SJSA1 (cell line): ENCODE measurements at places on chromosomes 3 and 15. TPM values are rescaled to one million over a fixed set of nuclear protein-coding genes. Genes with fewer than 3 reads are reported as not detected.

DNA sequence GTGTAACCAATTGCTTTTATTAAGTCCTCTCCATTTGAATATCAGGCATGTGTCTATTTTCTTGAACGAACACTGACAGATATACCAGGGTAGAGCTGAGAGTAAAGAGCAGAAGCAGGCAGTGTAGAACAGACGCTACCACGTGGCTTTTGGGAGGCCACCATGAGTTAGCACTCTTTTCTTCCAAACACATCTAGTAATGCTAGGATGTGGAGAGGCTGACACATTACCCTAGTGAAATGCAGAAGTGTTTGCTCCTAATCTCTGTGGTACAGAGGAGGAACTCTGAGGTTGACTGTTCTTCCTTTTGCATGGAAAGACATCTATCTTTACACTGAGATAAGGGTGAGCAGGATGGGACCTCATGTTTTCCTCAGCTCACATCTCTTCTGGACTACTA, 216.3 kb downstream of the SATB1 start:
- no peak for DNase-seq

Gene FSD2
- total RNA-seq: not detected in 2 replicates

DNA sequence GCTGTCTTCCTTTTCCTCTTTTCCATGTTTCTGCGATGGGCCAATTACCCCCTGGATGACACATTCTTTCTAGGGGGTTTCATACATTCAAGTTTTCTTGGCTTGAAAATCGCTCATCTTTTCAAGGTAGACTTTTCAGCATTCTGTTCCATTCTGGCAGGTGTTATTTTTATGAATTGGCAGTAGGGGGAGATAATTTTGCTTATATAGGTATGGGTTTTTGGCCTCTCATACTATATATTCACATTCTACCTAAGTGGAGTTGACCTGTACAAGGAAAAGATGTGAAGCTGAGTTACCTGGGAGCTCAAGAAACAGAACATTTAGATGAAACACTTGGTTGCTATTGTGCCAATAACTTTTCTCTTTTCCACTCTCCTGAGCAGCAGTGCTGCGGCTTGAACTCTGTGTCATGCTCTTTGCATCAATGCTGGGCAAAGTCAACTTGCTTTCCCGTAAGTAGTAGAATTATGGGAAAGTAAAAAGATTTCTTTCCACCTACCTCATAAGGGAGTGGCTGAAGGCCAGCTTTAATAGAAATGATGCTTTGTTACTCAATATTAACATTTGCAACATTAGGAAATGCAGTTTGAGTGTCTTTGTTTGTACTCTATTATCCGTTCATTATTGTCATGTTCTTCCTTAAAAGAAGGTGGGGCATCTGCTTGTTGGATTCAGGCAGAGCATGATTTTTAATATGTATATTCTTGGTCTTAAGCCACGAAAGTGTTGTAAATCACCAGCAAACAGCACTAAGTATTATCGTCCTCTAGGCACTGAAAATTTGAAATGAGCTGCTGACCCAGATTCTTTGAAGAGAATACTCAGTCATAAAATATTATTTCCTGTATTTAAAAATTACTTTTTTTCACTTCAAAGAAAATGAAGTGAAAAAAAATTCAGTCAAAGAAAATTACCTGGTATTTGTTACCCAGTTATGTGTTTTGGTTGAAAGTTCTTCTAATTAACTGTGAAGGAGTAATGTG, 27.7 kb upstream of the MFSD1 start:
- DNase-seq: no peak

DNA sequence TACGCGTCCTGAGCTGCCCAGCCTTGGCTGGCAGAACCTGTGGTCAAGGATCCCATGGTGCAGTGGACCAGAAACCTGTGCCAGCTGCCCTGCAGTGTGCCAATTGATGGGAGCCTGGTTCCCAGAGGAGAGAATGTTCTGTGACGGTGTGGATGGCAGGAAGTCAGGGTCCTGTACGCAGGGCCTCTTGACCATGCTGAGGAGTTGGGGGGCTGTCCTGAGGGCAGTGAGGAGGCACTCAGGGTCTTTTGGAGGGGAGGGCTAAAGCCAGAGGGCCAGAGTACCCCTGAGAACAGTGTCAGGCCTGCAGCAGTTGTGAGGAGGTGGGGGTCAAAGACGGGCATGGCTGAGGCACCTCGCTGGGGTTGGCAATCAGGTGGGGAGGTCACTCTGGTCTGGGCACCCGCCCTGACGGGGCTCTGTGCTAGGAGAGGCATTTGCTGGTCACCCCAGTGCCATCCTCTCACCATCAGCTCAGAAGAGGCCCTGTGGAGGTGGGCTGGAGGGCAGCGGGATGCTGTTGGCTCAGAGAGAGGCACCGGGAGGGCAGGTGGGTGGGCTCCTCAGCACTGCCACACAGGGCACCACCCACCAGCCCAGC, 61.0 kb downstream of the SCN5A start:
- DNase-seq: peak; percentile 26

GRCh38 chr3:16844791-16845190, 40.0 kb upstream of the PLCL2 start:
- DNase-seq: no peak

Gene MRPL3
- 164 and 213 TPM in 2 replicates for total RNA-seq

GRCh38 chr3:197495999-197496745, 59.6 kb downstream of the BDH1 start:
- no peak for DNase-seq

Gene ALPK3
- 0.03 TPM in 1 of 2 replicates, not detected in the other for total RNA-seq

- DNase-seq: no peak
Measured at GRCh38 chr15:68566377-68566954, 12.3 kb upstream of the CORO2B start.

- DNase-seq: no peak
Measured at GRCh38 chr3:56753206-56753820, 48.4 kb downstream of the ARHGEF3 start.

DNA sequence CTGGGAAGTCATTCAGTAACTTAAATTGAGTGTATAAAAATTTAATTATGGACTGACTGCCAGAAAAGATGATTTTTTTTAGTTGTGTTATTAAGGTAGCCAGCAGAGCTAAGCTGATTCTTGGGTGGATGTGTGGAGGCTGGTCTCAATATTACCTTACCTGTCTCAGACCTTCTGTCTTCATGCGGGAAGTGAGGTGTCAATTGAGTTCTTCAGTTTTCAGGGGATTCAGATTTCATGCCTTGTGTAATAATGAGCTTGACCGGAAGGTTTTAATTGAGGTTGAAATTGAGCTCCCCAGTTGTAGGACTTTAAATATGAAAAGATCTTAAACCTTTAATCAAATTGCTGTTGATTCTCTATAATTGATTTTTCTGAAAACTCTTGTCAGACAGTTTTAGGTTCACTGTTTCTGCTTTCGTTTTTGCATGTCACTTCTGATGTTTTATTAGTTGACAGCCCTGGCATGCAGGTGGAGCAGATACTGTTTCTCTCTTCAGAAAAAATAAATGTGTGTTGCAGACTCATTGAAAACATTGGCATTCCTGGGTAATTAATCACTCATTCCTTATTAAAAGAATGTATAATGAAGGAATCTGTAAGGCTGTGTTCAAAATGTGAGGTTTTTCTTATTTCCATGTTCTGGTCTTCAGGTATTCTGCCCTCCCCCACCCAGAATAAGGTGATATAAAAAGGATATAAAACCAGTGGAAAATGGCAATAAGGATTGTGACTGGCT, 54.5 kb downstream of the PSMD6 start:
- DNase-seq: no peak

Gene CCR3
- 0.29 and 0.66 TPM in 2 replicates for total RNA-seq

DNA sequence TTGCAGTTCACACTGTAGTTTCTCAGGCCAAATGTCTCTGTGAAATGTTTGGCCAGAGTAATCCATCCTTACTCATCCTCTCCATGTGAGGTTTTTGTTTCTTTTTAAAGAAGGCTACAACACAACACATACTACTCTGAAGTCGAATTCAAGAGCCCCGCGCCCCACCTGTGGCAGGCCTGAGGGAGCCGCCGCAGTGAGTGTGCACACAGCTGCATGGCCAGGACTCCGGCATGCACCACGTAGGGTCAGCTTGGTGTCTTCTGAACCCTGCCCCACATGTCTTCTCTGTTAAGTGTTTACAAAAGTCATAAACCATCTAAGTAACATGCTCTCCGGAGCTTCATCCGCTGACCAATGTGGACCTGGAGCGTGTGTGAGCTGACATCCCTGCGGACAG, 58.7 kb downstream of the PGPEP1L start:
- no peak for DNase-seq

Gene PRR20G
- total RNA-seq: not detected in 2 replicates

DNA sequence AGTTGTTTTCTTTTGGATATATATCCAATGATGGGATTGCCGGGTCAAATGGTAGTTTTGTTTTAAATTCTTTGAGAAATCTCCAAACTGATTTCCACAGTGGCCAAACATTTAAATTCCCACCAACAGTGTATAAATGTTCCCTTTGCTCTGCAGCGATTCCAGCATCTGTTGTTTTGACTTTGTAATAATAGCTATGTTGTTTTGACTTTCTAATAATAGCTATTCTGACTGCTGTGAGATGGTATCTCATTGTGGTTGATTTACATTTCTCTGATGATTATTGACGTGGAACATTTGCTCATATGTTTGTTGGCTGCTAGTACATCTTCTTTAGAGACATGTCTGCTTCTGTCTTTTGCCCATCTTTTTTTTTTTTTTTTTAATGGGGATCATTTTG, 332.2 kb upstream of the GBE1 start:
- no peak for DNase-seq

Gene SKOR1
- total RNA-seq: not detected in 2 replicates

- no peak for DNase-seq
Measured at GRCh38 chr3:2765002-2765579, 345.1 kb downstream of the IL5RA start.

Gene SLMAP
- total RNA-seq: 36.0 and 51.3 TPM in 2 replicates

DNA sequence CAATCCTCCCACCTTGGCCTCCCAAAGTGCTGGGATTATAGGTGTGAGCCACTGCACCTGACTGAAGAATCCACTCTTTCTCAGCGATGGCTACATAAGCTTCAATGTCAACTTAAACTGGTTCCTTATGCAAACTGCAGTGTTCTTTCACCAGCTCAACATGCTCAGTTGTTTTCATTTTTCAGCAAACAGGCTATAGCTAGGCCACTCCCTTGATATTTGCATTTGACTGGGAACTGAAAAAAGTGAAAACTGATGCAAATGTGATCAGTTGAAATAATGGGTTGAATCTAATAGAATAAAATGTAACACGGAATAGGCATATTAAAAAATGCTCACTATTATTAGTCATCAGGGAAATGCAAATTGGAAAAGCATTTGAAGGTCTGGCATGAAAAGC, 74.2 kb upstream of the GCNT3 start:
- no peak for DNase-seq

DNA sequence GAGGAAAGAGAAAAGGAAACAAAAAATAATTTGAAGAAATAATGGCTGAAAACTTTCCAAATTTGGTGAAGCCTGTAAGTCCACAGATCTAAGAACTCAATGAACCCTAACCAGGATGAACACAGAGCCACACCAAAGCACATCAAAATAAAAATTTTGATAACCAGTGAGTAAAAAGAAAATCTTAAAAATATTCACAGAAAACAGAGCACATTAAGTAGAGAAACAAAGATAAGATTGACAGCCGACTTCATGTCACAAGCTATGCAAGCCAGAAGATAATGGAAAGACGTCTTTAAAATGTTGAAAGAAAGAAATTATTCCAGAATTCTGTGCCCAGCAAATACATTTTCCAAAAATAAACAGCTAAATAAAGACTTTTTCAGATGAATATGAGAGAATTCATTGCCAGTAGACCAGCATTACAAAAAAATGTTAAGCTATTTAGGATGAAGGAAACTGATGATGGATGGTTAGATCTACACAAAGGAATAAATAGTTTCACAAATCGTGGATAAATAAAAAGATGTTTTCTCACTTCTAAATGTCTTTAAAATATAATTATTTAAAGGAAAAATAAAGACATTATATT, 140.2 kb upstream of the SKOR1 start:
- DNase-seq: no peak

GRCh38 chr3:20352546-20353179, 166.7 kb upstream of the SGO1 start:
- DNase-seq: no peak

GRCh38 chr3:171752329-171752728, 58.0 kb downstream of the PLD1 start:
- DNase-seq: no peak
